ENCODE measurements at places on chromosomes 7 and 10. TPM values are rescaled to one million over a fixed set of nuclear protein-coding genes. Genes with fewer than 3 reads are reported as not detected.

DNA sequence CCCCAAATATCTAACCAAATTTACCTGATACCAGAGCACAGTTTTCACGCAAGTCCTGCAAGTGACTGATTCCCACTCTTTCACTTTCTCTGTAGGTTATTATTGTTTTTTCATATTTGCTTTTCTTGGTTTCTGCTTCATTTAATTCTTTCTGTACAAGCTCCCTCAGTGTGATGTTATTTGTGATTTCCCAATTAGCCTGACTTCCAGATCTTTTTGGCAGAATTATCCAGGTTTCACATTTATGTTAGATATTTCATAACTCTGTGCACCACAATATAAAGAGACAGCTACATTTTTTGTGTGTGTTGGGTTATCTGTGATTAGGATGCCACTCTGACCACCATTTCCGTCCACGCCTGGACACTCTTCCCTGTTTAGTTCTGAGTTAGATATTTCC is 381.5 kb upstream of the CNTNAP2 start:
- no peak for DNase-seq

- no peak for DNase-seq
Observed at GRCh38 chr7:118836933-118837332, 612.4 kb downstream of the ANKRD7 start.

WDR86 gene
- 13.1 TPM for total RNA-seq

DNA sequence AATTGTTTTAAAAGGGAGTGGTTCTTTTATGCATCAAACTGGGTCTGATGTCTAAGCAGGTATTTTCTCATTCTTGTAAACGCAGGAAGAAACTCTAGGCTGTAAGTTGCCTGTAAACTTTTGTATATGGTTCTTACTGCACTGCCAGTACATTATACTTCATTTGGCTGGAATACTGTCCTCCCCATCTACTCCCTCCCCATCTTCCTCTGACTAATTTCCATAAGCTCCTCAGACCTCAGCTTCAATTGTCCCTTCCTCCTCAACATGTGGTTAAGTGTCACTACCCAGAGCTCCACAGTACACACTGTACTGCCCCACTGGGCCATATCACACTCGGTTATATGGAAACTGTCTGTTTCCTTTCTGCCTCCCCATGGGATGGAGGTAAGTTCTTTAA is 161.4 kb upstream of the MDFIC start:
- DNase-seq, result no peak

DNA sequence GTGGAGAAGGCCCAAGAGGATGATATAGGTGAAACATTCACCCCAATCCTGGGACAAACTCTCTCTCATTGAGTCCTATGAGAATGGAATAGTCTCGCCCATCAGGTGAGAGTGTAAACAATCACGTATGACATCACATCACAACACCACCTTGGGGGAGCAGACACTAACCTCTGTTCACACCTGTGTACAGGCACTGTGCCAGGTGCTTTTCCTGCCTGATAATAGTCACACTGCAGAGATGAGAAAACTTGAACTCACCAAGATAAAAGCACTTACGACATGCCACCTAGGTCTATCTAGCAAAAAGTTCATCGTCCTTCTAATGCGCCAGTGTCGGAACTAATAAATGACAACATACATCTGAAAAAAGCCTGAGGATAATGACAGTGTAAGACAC is 187.8 kb downstream of the FAM107B start:
- DNase-seq, result no peak

GRCh38 chr10:95496951-95497350 is 64.2 kb downstream of the SORBS1 start:
- no peak for DNase-seq

DNA sequence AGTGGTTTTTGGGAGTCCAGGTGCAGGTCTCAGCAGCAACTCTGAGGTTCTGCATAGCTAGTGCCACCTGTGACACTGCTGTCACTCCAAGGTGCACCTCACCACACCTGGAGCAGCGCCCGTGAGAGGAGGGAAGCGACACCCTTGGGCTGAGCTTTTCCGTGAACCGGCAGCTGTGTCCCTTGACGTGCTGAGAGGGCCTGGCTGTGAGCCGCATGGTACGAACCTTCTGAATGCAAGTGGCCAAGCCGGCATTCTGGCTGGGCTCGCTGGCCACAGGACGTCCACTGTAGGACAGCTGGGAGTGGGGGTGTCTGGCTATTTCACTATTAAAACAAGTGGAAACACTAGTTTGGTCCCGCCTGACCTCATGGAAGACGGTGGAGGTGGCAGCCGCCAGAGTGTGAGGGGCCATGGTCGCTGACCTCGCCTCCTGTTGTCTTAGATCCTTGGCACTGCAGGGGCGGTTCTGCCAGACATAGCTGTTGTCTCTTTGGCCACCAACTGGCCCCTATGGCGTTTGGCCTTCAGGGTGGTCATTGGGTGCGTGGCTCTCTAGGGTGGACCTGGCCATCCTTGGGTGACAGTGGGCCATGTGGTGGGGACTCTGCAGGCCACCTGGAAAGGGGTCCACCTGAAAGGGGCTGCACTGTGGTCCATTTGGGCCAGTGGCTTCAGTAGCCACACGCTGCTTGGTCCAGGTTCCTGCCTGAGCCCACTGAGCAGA is 12.9 kb downstream of the INPP5A start:
- no peak for DNase-seq

DNA sequence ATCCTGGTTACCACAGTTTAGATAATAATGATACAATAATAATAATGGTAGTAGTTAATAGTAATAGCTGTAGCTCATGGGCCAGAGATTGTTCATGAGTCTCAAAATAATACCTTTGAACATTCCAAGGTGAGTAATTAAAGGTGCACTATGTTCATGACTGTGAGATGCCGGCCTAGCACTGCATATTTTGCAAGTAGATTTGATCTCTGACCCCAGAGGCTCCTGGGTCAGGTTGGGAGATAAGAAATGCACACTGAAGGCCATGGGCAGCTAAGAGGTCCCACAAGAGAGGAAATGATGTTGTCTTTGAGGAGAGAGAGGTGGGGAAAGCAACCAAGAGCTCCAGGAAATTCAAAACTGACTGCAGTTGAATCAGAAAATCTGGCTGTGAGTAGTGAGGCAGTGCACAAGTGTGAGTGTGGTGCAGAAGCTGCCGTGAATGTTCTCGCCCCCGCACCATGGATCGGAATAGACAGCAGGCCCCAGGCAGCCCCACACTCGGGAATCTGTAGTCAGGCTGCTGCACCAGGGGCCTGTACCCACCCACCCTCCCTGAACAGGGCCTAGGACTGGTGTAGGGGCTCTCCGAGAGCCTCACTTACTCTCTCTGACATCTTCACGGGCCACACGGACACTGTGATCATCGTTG is 11.9 kb downstream of the CPXM2 start:
- DNase-seq, result no peak

DNA sequence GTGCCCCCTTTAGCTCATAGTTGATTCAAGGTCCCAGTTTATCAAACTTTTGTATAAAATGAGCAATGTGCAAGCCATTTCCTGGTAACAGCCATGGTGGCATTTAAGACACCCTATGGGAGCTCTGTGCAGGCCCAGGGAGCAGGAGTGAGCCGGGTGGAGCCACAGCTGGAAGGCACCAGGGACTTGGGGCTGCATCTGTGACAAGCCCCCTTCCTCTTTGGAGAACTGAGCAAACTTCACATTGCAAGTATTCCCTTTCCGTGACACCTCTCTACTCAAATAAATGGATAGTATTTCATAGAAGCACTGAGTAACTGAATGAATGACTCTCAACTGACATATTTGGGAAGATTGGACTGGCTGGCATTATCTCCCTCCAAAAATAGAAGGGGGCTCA is 558.7 kb upstream of the FOXK1 start:
- no peak for DNase-seq

EVX1 gene
- total RNA-seq, result not detected

GRCh38 chr10:90289037-90289436 is 568.8 kb downstream of the HTR7 start:
- peak; percentile 16 for DNase-seq

LLCFC1 gene
- not detected for total RNA-seq

DNA sequence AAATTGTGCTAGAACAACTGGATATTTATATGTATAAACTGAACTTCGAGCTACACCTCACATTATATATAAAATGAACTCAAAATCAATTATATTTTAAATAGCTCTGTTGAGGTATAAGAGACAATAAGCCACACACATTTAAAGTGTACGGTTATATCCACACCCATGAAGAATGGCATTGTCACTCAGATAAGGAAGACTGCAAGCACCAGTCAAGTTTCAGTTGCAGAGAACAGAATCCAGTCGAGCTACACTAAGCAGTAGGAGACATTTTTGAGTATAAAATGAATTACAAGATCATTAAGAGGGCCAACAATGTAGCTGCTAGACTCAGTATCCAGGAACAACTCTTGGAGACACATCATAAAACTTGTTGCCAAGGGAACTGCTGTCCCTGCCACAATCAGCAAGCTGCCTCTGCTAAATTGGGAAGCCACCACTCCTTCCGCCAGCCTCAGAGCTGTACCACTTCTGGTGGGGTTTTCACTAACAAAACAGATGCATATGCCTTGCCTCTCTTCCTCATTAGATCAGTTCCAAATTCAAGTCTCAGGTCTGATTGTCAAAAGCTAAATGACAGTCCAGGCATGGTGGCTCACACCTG is 19.6 kb upstream of the GPNMB start:
- no peak for DNase-seq

GRCh38 chr10:17943033-17943745 is 8.5 kb upstream of the SLC39A12 start:
- DNase-seq, result no peak

- DNase-seq, result no peak
Observed at GRCh38 chr10:81943583-81943982, 68.6 kb downstream of the NRG3 start.

DNA sequence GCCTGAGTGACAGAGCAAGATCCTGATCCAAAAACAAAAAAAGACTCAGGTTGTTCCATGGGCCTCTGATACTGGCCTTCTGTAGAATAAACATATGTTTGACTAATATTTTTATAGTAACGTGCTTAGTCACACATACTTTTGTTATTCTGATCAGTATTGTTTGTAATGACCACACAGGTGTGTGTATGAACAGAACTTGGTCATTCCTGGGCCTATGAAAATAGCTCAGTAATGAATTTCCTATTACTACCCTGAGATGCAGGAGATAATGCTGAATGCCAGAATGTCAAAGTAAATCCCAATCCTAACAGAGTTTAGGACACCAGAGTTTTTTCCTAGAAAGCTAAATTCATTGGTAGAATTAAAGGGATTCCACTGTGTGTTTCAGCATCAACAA is 108.7 kb downstream of the DOCK4 start:
- DNase-seq, result no peak

- peak; percentile 16 for DNase-seq
Observed at GRCh38 chr10:74770400-74770799, 56.0 kb upstream of the KAT6B start.

ASIC3 gene
- total RNA-seq, result 0.51 TPM

PRLHR gene
- total RNA-seq, result not detected

DNA sequence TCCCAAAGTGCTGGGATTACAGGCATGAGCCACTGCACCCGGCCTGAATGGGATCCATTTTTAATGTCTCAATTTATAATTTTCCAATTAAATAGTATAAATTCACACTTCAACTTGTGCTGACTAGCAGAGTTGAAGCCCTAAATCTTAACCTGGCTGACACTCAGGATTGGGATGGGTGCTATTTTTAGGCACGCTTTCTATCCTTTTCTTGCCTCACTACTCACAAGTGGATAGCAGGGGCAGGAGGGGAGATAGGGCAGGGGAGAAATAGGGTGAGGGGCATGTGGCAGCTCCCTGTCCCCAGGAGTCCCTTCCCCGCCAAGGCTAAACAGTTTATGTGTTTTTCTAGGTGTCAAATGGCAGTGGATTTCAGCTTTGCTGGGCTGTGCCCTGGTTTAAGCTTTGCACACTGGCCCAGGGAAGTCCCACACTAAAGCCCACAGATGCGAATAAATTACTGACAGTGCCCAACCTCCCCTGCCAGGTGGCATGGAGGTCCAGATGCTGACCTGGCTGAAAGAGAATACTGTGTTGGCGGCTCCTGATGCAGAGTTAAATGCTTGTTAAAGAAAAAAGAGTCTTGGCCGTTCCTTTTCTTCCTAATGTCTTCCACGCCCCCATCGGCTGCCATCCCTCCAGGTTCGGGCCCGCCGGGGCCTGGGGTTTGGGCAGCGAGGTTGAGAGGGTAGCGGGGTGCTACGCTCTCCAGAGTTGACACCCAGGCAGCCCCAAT is 36.2 kb upstream of the EFCAB10 start:
- DNase-seq, result no peak

- DNase-seq, result no peak
Observed at GRCh38 chr10:125521721-125522680, 161.0 kb downstream of the TEX36 start.

TUBB8 gene
- not detected for total RNA-seq

DNA sequence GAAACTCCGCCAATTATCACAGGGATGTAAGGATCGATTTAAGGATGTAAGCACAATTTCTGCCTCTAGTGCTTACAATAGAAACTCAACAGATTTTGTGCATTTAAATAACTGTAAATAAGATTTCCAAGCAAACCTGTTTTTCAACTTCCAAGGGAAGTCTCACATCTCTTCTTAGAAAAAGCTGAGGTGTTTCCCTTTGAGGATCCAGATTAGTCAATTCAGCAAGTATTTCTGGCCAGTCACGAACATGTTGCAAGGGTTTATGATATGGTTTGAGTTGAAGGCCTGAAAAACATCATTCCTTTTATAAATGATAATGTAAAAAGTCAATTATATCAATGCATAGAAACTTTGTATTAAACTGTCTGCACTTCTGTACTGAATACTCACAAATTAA is 23.9 kb downstream of the KRIT1 start:
- peak; percentile 16 for DNase-seq

ELFN1 gene
- total RNA-seq, result 4.3 TPM
